ENCODE measurements at places on chromosomes 3 and 15. TPM values are rescaled to one million over a fixed set of nuclear protein-coding genes. Genes with fewer than 3 reads are reported as not detected.

The ATP13A3 gene
- total RNA-seq, result 79.5 TPM

The C15orf40 gene
- 37.9 TPM for total RNA-seq

The TNFAIP8L3 gene
- not detected for total RNA-seq

The ATP13A5 gene
- total RNA-seq, result not detected

The C3orf18 gene
- total RNA-seq, result 9.5 TPM

The ACTRT3 gene
- total RNA-seq, result 1.2 TPM

The CLDN18 gene
- total RNA-seq, result not detected

The CFAP92 gene
- total RNA-seq, result 0.18 TPM

The ARGFX gene
- not detected for total RNA-seq

The C15orf39 gene
- 50.2 TPM for total RNA-seq

The GOLGA8S gene
- 0.09 TPM for total RNA-seq

The SI gene
- not detected for total RNA-seq

The IDH3A gene
- 128 TPM for total RNA-seq

The NR2E3 gene
- total RNA-seq, result not detected

The USP4 gene
- 80.3 TPM for total RNA-seq

The GPR27 gene
- total RNA-seq, result not detected

The ATP8B4 gene
- total RNA-seq, result not detected

The SAXO2 gene
- total RNA-seq, result 6.6 TPM

The CCRL2 gene
- total RNA-seq, result 2.2 TPM

The ZNF501 gene
- 1.4 TPM for total RNA-seq

The EPB42 gene
- total RNA-seq, result not detected

The CRYGS gene
- 3.5 TPM for total RNA-seq

The GNAT1 gene
- not detected for total RNA-seq

The RHCG gene
- not detected for total RNA-seq

The SHISA5 gene
- 97.3 TPM for total RNA-seq

The PLA2G4D gene
- not detected for total RNA-seq

The SPINT1 gene
- 2.0 TPM for total RNA-seq

The CADM2 gene
- total RNA-seq, result not detected

The ASB14 gene
- not detected for total RNA-seq

The DAZL gene
- not detected for total RNA-seq

The SLC25A20 gene
- total RNA-seq, result 19.1 TPM

The CRABP1 gene
- not detected for total RNA-seq

The GOLGA8N gene
- 1.4 TPM for total RNA-seq

The EPHA3 gene
- not detected for total RNA-seq

The MAP6D1 gene
- total RNA-seq, result 1.1 TPM

The THAP10 gene
- not detected for total RNA-seq

The PLS1 gene
- total RNA-seq, result 7.2 TPM

The ANKUB1 gene
- total RNA-seq, result not detected

The AGBL1 gene
- not detected for total RNA-seq

The TM4SF1 gene
- not detected for total RNA-seq

The MYD88 gene
- 28.6 TPM for total RNA-seq

The TBC1D2B gene
- 38.2 TPM for total RNA-seq

The RTP4 gene
- not detected for total RNA-seq

The CDHR4 gene
- total RNA-seq, result not detected

The LRRC15 gene
- not detected for total RNA-seq

The GABRG3 gene
- total RNA-seq, result not detected
